ENCODE measurements at places on chromosomes 5 and 9. TPM values are rescaled to one million over a fixed set of nuclear protein-coding genes. Genes with fewer than 3 reads are reported as not detected.

DNA sequence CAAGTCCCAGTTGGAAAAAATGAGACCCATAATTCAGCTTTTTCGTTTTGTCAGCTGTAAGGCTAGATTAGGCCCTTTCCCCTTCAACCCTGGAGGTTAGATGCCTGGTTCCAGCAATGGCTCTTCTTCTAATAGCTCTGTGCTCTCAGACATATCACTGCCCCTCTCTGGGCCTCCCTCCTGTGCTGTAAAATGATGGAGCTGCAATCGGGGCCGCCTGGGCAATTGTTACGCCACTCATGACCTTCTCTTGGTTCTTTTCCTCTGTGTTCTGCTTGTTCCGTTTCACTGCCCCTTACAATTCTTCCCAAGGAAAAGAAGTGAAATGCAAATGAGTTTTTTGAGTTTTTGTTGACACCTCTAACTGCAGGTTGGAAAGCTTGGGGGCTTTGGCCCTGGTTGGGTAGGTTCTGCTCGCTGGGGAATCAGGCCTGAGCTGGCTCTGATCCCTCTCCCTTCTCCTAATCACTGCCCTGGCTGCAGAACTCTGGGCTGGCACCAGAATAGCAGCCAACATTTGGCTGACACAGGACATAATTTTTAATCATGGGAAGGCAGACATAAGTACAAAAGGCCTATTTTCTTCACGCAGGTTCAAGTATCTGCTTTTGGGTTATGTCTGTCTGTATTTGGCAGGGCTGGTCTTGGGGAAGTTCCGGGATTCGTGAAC, 110.9 kb downstream of the FOXD1 start:
- no peak for DNase-seq

GRCh38 chr5:169997798-169998197, 17.5 kb upstream of the INSYN2B start:
- no peak for DNase-seq

The BAAT gene
- total RNA-seq = 0.30 TPM

DNA sequence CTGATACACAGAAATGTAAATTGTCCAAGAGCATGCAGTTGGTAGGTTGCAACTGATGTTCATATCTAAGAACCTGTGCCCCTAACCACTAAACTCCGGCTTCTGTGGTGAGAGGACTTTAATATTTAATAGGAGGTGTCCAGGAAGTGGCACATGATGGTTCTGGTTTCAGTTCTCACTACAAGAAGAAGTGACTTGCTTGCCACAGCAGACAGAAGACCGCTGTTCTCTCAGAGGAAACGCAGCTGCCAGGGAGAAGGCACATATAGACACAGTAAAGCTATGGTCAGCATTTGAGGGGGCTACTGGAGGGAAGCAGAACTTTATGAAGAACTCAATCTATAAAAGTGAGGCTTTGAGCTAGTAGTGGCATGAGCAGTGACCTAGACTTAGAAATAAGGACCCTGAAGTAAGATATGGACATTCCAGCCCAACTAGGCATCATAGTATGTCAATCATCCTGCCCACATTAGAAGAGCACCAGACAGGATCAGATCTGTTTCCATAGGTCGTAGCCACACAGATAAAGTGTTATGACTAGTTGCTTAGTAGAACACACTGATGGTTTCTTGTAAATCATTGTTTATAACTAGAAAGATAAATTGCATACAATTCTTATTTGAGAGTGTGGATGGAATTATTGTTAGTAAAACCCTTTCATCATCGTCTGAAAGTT, 36.4 kb upstream of the DAB2 start:
- DNase-seq = no peak

The NTNG2 gene
- total RNA-seq = 1.3 TPM

DNA sequence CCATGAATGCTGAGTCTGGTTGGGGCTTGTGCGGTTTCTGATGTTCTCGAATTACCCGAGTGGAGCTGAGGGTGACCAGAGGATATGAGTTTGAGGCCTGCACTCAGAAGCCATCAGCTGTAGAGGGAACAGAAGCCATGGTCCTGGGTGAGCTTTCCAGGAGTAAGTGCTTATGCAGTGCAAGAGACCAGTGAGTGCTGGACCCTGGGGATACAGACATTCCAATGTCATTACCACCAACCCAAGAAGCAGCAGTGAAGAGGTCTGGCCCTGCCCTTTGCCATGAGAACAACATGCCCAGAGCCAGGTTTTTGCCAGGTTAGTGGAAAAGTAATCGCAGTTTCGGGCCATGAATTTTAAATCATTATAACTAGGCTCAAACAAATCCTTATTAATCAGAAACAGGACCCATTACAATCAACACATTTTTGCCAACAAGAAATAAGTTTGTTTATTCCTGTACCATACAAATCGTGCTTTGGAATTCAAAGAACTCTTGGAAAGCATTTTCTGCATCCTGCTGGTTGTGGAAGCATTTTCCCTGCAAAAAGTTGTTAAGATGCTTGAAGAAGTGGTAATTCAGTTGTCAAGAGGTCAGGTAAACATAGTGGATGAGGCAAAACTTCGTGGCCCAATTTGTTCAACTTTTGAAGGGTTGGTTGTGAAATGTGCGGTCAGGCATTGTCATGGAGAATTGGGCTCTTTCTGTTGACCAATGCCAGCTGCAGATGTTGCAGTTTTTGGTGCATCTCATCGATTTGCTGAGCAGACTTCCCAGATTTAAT, 154.6 kb downstream of the SYK start:
- DNase-seq = no peak
